Stimulated activated CD4-positive, alpha-beta T cell treated with anti-CD3 and anti-CD28 coated beads, Interleukin-4, amount 100 ng/mL, for 48 hours (primary cell): ENCODE measurements at places on chromosomes 13 and 19.

DNA sequence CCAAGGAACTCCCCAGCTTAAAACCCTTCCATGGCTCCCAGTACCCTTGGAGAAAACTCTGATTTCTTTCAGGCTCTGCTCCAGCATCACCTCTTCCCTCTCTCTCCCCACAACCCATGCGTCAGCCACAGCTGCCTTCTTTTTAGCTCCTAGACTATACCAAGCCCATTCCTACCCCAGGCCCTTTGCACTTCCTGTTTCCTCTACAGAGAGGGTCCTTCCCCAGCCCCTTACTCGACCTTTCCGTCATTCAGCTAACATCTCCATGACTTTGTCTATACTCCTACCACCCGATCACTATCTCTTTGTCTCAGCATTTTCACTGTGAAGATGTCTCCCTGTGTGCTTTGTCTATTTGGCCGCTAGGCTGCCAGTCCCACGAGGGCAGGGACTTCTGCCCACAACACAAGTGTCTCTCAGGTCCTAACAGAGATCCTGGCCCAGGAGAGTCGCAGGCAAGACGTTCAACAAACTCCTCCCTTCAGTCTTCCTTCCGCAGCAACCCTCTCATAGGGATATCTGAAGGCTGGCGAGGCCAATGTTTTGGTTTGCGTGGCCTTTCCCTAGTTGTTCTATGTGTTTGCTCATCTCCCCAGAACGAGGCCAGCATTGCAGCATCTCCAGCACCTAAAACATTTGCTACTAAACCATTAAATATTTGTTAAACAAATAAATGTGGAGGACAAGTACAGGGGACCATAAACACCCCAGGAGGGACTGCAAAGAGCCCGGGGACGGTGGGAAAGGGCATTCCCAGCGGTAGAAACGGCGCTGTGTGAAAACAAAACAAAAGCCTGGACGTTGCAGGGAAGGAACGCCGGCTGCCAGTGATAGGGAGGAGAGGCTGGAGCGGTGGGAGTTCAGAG lies 816 bp downstream of the CCNP start:
- no peak for DNase-seq

- no peak for DNase-seq
These were observed 39.2 kb upstream of the CYP2A7 start for GRCh38 chr19:40921005-40921897.

GRCh38 chr19:6011206-6011605 lies 33.3 kb upstream of the RANBP3 start:
- no peak for DNase-seq

GRCh38 chr19:32296694-32297093 lies 48.7 kb upstream of the ZNF507 start:
- no peak for DNase-seq

- DNase-seq = no peak
These were observed 5.7 kb downstream of the MIDN start for GRCh38 chr19:1254081-1254527.

DNA sequence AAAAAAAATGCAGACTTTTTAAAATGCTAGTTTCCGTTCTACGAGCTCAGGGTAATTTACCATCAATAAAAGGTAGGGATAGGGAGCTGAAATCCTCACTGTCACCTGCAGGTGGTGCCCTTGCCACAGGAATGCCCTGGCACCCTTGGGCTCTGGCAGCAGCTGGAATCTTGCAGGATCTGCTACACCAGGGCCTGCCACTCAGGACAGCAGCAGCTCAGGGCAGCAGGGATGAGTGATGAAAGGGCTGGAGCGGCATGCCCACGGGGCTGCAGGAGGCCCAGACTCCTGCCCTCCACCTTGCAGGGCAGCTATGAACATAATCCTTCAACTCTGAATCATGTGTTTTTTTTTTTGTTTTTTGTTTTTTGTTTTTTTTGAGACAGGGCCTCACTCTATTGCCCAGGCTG lies 54.0 kb downstream of the GNG7 start:
- peak; percentile 69 for DNase-seq

DNA sequence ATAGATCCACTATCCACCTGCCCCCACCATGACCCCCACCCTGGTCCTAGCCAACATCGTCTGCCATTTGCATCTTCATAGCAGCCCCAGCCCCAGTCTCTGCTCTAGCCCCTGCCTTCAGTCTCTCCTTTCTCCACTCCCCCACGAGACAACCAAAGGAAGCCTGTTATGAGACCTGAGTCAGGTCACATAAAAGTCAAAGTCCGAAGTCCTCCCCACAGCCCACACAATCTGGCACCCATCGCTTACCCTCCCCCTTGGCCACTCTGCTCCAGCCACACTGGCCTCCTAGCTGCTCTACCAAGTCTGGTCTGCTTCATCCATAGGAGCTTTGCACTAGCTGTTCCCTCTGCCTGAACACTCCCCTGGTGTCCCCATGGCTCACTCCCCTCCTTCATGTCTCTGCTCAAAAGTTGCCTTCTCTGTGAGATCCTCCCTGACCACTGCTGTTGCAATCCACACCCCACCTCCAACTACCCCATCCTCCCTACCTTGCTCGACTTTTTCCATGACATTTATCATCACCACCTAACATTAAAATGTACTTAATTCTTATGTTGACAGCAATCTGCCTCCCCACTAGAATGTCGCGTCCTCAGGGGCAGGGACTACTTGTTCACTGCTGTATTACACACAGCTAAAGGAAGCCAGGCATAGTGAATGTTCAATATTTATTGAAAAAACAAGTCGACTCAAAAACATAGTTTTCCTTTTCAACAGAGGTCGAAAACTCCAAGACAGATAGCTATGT lies 1.2 kb upstream of the PLEKHG2 start:
- DNase-seq = no peak

- DNase-seq = no peak
These were observed 230.8 kb downstream of the DCT start for GRCh38 chr13:94248454-94249228.

GRCh38 chr19:1566392-1567115 lies 1.6 kb downstream of the MEX3D start:
- no peak for DNase-seq

- no peak for DNase-seq
These were observed 35.6 kb upstream of the TPTE2 start for GRCh38 chr13:19596960-19597361.

DNA sequence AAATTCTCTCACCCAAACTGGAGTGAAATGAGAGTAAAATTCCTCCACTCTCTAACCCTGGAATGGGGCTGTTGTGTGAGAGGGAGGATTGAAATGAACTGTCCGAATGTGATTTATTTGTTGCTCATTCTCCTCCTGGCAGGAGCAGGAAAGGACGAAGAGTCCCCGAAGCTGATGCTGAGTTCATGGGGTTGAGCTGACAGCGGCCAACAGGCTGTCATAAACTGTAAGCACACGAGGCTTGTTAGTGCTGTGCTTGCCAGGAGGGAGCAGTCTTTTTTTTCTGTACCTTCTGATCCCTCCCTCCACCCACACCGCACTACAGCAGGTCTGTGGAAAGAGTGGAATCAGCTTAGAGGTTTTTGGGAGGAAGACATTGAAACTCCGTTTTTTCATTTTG lies 33.1 kb upstream of the ZNF331 start:
- no peak for DNase-seq

- no peak for DNase-seq
These were observed 1198.2 kb upstream of the PCDH20 start for GRCh38 chr13:62613819-62614218.

DNA sequence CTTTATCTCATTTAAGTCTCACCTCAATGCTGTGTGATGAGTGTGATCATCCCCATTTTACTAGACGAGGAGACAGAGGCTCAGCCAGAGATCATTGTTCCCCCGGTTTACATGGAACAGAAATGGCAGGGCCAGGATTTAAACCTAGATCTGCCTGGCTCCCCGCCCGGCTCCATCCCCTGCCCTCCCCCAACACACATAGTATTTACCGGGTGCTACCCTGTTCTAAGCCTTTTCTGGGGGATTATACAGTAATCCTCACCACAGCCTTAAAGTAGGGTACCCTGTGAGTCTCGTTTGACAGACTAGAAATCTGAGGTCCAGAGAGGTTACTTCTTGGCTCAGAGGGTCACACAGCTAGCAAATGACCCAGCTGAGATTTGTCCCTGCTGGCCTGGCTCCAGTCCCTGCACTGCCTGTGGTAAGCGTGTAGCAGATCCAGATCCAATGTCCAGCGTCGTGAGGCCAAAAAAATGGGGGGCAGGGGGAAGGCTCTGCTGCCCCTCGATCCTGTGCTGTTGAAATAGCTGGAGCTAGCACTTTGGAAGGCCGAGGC lies 3.8 kb upstream of the KLC3 start:
- no peak for DNase-seq

DNA sequence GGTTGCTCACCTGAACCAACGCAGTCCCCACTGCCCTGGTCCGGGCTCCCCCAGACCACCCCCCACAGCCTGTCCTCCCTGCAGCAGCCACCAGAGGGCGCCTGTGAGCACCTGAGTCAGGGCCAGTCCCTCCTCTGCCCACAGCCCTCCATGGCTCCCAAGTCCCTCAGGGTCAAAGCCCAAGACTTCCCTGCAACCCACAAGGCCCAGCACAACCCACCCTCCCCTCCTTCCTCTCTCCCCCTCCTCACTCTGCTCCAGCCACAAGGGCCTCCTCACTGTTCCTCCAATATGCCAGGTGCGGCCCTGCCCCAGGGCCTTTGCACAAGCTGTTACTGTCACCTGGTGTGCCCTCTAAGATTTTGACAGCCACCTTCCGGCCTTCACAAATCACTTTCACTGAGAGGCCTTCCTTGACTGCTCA lies 10.9 kb downstream of the GNA15 start:
- DNase-seq = peak; percentile 55

- DNase-seq = no peak
These were observed 147.1 kb downstream of the URI1 start for GRCh38 chr19:30089086-30089665.

DNA sequence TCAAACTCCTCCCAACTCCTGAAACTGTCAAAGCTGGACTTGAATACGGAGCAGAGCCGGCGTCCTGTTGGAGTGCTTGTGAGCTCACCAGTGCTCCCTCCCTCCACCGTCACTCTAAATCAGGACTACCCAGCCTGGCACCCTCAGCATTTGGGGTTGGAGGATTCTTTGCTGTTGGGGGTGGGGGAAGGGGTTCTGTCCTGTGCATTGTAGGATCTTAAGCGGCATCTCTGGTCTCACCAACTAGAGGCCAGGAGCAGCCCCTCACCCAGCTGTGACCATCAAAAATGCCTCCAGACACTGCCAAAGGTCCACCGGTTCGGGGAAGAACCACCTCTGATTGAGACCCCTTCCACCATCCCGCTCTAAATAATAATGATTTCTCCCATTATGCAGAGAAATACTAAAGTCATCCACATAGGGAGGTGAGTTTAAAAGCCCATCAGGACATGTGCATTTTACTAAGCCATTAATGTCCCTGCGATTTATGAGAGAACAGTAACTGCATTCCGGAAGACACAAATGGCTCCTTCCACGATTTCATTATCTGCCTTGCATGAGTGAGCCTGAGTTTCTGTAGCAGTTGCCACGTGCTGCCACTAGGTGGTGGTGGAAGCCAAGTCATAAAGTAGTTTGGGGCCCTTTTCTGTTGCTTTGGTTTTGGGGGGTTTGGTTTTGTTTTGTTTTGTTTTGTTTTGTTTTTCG lies 16.1 kb upstream of the USP29 start:
- DNase-seq = peak; percentile 27

GRCh38 chr19:16850133-16850532 lies 20.9 kb downstream of the SIN3B start:
- DNase-seq = no peak

- no peak for DNase-seq
These were observed 2.0 kb downstream of the STXBP2 start for GRCh38 chr19:7638802-7639465.

- no peak for DNase-seq
These were observed 1.2 kb upstream of the TMEM59L start for GRCh38 chr19:18611327-18612050.

DNA sequence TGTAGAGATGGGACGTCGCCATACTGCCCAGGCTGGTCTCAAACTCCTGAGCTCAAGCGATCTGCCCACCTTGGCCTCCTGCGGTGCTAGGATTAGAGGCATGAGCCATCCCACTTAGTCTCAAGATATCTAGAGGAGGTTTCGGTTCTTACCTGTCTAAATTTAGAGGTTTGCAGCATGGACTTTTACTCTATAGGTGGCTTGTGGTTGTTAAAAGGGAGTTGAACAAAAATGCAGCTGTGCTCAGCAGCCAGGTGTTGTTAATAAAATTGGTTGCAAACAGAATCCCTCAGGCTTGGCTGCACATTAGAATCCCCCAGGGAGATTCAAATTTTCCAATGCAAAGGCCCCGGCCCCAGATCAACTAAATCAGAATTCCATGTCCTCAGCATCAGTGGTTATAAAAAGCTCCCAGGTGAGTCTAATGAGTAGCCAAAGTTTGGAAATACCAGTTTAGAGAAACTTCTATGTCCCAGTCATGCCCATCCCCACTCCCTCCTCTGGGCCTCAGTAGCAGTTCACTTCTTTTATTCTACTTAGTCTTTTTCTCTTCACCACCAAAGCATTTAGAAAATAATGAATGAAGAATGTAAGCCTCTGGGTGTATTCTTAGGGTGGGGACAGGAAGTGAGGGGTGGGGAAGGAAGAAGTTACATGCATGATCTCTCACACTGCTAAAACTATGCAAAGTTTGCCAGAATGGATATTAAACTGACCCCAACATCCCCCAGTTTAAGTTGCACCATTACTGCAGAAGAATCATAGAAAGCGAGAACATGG lies 471.0 kb downstream of the COG6 start:
- no peak for DNase-seq

DNA sequence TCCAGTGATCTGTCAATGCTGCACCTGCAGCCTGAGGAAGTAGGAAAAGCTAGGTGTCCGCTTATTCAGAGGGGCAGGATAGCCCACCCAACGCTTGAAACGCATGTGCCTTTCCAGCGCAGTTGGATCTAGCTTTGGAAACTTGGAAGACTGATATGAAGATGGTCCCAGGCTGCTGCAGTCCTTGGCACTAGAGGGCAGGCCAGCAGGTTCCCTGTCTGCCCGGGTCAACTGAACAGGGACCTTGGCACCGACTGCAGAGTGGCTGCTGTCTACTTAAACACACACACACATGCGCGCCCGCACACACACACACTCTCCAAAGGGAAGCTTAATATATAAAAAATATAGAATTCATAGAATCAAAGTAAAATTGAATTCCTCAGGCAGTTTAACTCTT lies 100.0 kb downstream of the TSHZ3 start:
- DNase-seq = no peak

DNA sequence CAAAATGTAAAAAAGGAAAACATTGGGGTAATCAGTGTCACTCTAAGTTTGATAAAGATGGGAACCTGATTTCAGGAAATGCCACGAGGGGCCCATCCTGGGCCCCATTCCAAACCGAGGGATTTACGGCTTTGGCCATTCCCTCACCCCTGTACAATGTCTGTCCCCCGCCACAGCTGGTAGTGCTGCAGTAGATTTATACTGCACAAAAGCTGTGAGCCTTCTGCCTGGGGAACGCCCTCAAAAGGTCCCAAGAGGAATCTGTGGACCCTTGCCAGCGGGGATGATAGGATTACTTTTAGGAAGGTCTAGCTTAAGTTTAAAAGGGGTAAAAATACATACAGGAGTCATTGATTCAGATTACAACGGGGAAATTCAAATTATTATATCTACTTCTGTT lies 173.4 kb upstream of the SGCG start:
- no peak for DNase-seq

GRCh38 chr19:49937750-49938381 lies 8.6 kb upstream of the NUP62 start:
- peak; percentile 84 for DNase-seq
